Thyroid gland (tissue), 4 donors: ENCODE measurements at places on chromosomes 1 and 21. TPM values are rescaled to one million over a fixed set of nuclear protein-coding genes. Genes with fewer than 3 reads are reported as not detected.

DNA sequence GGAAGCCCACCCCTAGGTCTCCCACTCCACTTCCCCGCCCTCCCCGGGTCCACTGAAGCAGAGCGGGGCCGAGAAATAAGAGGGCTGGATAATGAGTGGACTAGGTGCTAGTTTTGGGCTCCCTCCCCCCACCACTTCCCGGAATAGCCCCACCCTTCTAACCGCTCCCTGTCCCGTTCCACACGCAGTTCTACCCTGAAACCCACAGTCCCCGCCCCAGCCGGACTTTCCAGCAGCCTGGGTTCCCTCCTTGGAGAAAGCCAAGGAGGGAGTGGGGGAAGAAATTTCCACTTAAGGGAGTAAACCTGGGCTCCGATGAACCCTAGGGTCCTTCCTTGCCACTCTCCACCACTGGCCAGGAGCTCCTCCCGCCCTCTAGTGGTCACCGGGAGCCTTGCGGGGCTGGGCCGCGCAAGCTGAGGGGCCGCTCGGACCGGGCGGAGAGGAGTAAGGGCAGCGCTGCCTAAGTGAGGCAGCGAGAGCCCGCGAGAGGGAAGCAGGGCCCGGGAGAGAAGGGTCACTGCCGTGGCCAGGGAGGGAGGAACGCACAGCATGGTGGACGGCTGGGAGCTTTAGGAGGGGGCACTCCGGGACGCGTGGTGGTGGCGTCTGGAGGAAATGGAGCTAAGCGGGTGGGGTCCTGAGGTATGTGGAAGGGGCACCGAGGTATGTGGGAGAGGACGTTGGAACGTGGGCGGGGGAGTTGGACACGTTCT, 14.3 kb downstream of the THBS3 start:
- no peaks in the 10 kb centered on the region for H3K36me3 ChIP-seq
- peaks cover 34% of the 10 kb centered on the region for H3K4me1 ChIP-seq
- no peaks in the 10 kb centered on the region for H3K27me3 ChIP-seq
- peak; percentile 90 for DNase-seq

- H3K27me3 ChIP-seq, result no peaks in the 10 kb centered on the region
- H3K4me1 ChIP-seq, result no peaks in the 10 kb centered on the region
- no peaks in the 10 kb centered on the region for H3K36me3 ChIP-seq
- H3K4me3 ChIP-seq, result no peak overlapping the region
These were observed 112.3 kb downstream of the HLX start for GRCh38 chr1:220991506-220991905.

DNA sequence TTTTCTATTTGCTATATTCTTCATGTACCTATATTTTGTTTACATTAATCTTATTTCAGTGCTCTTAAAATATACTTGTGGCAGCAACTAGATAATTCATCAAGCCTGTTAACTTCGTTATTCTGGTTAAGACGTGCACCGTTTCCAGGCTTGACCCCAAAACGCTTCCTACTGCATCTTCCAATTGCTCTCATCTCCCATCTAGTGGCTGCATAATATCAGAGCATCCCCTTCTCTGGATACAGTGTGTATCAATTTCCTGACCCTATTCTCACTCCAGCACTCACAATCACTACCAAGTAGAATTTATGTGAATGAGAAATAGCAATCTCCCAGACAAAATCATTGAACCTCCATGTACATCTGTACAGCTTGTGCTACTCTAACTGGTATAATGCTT, 1280.3 kb upstream of the B3GALT2 start:
- DNase-seq, result no peak
- H3K36me3 ChIP-seq, result no peaks in the 10 kb centered on the region
- H3K27ac ChIP-seq, result no peak overlapping the region
- H3K4me1 ChIP-seq, result no peaks in the 10 kb centered on the region

DNA sequence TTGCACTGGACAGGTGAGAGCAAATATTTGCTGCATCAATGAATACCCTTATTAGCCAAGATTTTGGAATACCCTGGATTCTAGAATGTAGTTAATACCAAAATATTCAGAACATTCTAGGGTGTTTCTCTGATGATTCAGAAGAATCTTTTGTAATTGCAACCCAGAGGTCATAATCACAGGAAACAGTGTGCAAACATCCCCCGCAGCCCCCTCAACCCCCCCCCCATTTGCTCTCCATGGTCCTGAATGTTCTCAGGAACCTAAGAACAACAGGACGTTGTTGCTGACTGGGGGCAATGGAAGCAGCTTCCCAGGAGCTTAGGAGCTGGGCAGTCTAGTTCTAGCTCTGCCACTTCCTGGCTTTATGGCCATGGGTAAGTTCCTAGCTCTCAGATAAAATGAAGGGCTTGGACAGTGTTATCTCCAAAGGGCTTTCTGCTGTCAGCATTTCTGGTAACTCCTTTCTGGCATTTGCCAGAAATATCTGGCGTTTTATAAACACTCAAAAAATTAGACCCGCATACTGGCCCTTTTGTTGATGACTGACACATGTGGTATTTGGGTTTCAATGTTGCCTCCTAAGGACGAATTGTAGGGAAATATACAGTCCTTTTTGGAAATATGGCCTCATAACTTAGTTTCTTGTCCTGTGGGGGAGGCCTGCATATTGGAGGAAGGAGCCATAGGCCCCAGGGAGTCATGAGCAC, 178.6 kb downstream of the RRAGC start:
- DNase-seq, result no peak
- no peak overlapping the region for H3K4me3 ChIP-seq
- no peaks in the 10 kb centered on the region for H3K36me3 ChIP-seq
- H3K27ac ChIP-seq, result no peak overlapping the region

GRCh38 chr1:12711536-12711935, 4.4 kb upstream of the AADACL3 start:
- no peak for DNase-seq
- H3K4me1 ChIP-seq, result no peaks in the 10 kb centered on the region
- no peaks in the 10 kb centered on the region for H3K36me3 ChIP-seq
- H3K4me3 ChIP-seq, result no peak overlapping the region

- no peaks in the 10 kb centered on the region for H3K27me3 ChIP-seq
- H3K4me3 ChIP-seq, result no peak overlapping the region
- no peak overlapping the region for H3K27ac ChIP-seq
- H3K4me1 ChIP-seq, result peaks cover 17% of the 10 kb centered on the region
- DNase-seq, result no peak
These were observed 3.2 kb upstream of the SRM start for GRCh38 chr1:11062965-11063401.

GRCh38 chr1:205970486-205970885, 27.2 kb upstream of the SLC26A9 start:
- H3K4me1 ChIP-seq, result peaks cover 17% of the 10 kb centered on the region
- H3K27ac ChIP-seq, result peak overlapping the region; percentile 54
- no peak for DNase-seq
- H3K36me3 ChIP-seq, result no peaks in the 10 kb centered on the region

GRCh38 chr1:1072849-1073742, 1.0 kb downstream of the RNF223 start:
- no peaks in the 10 kb centered on the region for H3K36me3 ChIP-seq
- peaks cover 5% of the 10 kb centered on the region for H3K4me1 ChIP-seq
- no peaks in the 10 kb centered on the region for H3K27me3 ChIP-seq
- no peak for DNase-seq

DNA sequence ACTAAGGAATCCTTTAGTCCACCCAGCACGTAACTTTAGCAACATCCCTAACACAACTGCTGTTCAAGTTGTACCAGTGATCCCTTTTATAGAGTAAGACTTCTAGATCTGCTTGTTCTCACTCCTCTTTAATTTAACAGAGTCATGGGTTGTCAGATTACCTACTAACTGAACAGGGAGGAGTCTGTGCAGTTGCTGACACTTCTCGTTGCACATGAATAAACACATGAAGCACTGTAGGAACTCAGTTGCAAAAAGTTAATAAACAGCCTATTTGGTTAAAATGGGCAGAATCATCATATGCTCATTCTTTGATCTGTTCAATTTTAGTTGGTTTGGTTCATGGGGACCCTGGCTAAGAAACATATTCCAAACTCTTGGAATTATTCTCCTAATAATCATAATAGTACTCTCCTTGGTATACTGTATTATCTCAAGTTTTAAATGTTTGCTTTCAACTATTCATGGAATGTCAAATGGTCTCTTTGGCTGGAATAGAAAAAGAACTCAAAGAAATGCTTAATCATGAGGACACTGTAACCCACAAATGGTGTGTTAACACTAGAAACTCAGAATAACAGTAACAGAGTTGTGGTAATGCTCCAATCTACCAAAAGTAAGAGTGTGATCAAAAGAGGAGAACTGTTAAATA, 15.6 kb downstream of the PLPPR5 start:
- H3K27me3 ChIP-seq, result no peaks in the 10 kb centered on the region
- H3K4me1 ChIP-seq, result no peaks in the 10 kb centered on the region
- no peak overlapping the region for H3K27ac ChIP-seq
- no peak overlapping the region for H3K4me3 ChIP-seq

The FMO1 gene
- 0.81 TPM for total RNA-seq

The TRIM33 gene
- 54.0 TPM for total RNA-seq

The OR2T5 gene
- not detected for total RNA-seq

The ADAMTS4 gene
- total RNA-seq, result 9.3 TPM

The CFAP45 gene
- total RNA-seq, result 0.94 TPM
